ENCODE measurements at places on chromosomes 12 and 14.

DNA sequence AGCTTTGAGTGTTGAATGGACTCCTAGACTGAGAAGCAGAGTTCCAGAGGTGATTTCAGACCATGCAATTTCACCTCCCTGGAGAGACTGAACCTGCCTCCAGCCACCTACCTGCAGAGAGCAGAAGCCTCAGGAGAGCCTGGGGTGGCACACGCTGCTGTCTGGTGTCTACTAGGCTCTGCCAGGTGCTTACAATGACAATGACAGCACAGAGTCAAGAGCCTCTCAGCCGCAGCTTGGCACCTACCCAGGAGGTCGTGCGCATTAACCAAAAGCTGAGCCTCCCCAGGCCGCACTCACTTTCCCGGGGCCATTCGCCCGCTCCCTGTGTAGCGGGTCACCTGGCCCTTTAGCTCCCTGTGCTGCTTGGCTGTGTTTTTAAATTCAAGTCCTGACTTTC is 63.2 kb downstream of the TESC start:
- DNase-seq: peak; percentile 21

DNA sequence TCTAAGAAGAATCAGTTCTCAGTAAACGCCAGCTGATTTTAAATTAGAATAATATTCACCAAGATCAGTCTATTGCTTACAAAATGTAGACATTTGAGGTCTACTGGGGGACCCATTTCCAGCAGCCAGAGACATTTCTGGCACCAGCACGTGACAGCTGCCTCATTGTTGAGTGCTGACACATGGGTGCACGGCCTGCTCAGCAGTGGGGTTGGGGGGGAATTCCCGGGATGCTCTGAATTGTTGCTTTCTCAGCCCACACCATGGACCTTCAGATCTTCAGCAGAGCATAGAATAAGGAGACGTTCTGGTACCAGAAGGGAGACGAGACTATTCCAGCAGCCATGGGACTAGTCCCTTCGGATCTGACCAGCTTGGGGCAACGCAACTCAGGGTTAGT is 18.3 kb downstream of the PLEKHG7 start:
- DNase-seq: no peak

DNA sequence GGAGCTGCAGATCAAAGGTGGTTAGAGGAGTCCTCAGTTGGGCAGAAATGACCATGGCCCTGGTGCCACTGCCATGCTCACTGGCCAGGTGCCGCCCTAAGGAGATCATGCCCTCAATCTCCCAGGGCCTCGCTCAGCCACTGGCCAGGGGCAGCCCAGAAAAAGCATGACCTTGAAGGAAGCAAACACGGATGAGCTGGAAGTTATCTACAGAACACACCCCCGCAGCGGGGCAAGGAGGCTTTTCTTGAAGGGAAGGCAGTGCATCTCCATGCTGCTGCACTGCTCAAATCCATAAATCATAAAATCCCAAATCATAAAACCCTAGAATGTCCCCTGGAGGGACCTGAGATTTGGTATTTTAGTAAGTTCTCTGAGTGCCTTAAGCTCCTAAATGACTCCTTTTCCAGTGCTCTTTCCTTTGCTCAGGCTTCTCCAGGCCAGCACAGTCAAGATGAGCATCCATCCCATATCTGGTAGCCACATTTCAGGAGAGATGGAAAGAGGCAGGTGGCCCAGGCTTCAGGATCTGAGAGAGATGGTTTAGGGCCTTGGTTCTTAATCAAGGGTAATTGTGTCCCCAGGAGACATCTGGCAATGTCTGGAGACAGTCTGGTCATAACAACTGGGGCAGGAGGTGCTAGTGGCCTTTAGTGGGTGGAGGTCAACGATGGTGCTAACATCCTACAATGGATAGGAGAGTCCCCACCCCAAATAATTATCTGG is 217.3 kb downstream of the RBM19 start:
- no peak for DNase-seq

- no peak for DNase-seq
These were observed 222.3 kb upstream of the NOVA1 start for GRCh38 chr14:26820138-26820537.

- DNase-seq: no peak
These were observed 2.0 kb upstream of the ALX1 start for GRCh38 chr12:85277900-85278597.
